Myocyte (in vitro differentiated cells): ENCODE measurements at places on chromosomes 5 and 9.

DNA sequence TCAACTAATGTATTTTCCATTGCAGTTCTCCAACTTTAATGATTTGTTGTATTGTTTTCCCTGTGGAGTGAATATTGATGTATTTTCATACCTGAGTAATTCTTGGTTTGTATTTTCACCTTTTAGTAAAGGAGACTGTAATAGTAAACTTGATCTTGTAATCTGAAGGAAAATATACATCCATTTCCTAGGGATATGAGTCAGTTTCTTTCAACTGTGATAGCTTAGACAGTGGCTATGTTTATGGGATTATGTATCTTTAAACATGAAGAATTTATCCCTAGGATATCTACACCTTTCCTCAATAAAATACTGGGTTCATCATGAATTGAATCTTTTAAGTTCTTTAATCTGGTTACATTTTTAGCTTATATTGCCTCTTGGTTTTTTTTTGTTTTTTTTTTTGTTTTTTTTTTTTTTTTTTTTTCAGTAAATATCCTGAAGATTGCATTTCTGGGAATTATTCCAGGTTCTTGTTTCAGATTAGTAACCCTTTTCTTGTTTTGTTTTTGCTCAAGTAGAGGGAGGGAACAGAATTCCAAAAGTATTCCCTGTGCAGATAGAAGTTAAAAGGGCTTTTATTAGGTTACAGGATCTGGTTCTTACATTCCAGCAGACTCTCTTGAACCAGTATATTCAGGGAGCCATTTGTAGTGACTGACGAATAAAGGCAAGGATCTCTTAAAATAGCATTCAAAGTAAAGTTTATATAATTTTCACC is 7.1 kb downstream of the WDR36 start:
- no peak for DNase-seq

GRCh38 chr9:19922476-19923118 is 133.8 kb upstream of the SLC24A2 start:
- DNase-seq: peak; percentile 80

DNA sequence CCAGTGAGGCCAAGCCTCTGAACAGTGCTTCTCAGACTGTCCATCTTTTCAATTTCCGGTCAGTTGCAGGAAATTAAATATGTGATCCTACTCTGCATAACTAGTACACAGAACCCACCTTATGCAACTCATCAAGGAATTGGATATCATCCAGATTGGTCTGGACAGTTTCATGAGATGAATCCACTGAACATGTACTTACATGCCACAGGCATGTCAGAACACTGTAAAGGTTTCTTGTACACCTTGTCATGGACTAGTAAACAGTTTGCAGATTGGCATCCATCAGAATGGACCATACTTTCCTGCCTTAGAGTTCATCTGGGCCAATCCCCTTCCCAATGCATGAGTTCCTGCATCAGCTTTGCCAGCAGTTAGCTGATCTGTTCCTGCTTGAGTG is 30.4 kb downstream of the GARNL3 start:
- no peak for DNase-seq

- DNase-seq: no peak
These were observed 95.1 kb downstream of the TTC39B start for GRCh38 chr9:15211815-15212495.

DNA sequence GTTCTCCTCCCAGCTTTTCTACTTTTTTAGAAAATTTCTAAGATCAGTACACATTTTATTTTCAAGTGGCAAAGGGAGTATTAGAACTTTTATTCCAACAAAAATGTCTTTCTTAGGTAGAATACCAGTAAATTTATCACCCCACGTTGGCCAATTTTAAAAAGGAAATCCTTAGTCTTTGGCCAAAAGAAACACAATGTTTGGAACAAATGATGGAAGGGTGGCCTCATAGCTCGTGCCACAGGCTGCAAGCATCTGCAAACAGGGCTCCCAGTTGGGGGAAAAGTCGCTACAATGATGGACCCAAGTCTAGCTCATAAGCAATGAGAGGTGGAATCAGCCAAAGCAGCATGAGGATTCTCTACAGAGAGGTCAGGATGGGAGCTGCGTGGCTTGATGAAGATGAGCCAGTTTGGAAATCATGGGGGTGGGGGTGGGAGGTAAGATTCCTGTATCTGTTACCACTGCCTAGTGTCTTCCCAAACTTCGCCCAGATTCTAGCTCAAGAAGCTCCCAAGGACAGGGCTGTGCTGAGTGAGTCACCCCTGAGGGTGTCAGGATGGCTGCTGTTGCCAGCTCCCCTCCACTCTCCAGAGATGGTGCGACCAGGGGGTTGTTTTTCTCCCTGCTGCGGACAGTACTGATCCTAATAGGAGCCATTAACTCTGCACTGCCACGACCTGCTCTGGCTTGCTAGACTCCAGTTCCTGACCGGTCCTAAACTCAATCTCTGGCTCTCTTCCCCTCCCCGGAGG is 75.6 kb downstream of the DCP2 start:
- no peak for DNase-seq

DNA sequence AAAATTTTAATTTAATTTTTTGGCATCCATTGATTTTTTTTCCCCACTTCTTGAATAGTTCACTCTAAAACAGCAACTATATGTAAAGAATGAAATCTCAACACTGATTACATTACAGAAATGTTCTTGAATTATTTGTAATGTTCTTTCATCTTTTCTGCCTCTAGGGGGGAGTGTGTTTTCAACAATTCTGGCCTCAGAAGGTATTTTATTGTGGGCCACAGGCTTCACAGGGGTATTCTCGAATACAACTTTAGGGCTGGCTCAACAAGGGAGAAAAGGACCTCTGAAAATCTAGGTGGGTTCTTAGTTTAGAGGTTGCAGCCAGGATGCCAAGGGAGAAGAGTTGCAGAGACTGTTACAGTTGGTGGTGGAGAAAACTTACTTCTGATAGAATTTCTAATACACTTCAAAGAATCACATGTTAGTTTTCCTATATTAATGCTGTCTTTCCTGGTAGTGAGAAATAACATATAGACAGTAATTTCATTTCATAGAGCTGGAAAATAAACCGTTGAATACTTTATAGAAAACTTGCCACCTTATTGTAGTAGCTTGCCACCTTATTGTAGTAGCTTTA is 3.6 kb upstream of the NPR3 start:
- peak; percentile 53 for DNase-seq

- DNase-seq: no peak
These were observed 57.7 kb upstream of the CTSL start for GRCh38 chr9:87668222-87668621.

DNA sequence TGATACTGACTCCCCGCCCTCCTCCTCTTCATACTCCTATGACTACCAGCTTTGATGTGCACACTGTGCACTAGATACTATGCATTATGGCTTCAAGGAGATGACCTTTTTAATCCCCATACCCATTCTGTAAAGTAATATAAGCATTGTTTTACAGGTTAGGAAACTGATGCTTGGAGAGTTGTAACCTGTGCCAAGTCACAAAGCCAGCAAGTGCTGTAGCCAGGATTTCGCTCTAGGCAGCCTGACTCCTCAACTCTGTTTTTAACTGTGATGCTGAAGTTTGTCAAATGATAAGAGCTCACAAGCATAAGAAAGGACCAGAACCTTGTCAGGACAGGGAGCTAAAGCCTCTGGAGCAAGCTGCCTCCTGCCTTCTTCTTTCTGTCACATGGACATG is 461.3 kb downstream of the TMEM232 start:
- DNase-seq: no peak

DNA sequence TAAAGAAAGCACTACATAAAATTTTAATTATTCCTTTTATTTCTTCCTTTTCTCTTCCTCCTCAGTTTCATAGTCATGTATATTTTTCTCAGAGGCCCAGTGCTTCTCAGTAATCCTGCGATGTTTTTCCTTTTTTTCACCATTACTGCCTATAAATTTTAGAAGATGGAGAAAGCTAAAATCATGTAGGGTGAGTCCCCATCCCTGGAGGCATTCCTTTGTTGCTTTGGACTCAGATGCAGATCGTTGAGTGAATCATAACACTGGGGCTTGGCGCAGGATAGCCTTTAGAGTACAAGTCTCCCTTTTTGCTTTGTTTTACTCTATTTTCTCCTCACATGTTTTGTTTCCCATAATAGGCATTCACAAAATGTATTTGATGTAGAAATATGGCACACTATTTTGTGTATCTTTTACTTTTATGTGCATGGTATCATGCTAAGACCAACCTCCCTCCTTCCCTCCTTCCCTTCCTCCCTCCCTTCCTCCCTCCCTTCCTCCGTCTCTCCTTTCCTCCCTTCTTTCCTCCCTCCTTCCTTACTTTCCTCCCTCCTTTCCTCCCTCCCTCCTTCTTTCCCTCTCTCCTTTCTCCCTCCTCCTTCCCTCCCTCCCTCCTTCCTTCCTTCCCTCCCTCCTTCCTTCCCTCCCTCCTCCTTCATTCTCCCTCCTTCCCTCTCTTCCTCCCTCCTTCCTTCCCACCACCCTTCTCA is 72.4 kb downstream of the NUDT12 start:
- DNase-seq: no peak
